SK-N-SH (cell line): ENCODE measurements at places on chromosomes 13 and 19. TPM values are rescaled to one million over a fixed set of nuclear protein-coding genes. Genes with fewer than 3 reads are reported as not detected.

GSX1 gene
- polyA plus RNA-seq, result not detected in 2 replicates

- no peak overlapping the region for H3K4me3 ChIP-seq
- H3K36me3 ChIP-seq, result no peaks in the 10 kb centered on the region
- H3K27ac ChIP-seq, result no peak overlapping the region
- DNase-seq, result no peak
Observed at GRCh38 chr13:100382785-100383184, 205.8 kb downstream of the GGACT start.

GRCh38 chr19:14434543-14435319 is 1.6 kb downstream of the PKN1 start:
- DNase-seq, result peak; percentile 79
- H3K4me1 ChIP-seq, result peaks cover 19% of the 10 kb centered on the region; the same call in 1 of the 2 replicates
- H3K36me3 ChIP-seq, result no peaks in the 10 kb centered on the region
- H3K27ac ChIP-seq, result peak overlapping the region; percentile 88

- H3K36me3 ChIP-seq, result no peaks in the 10 kb centered on the region
- H3K4me1 ChIP-seq, result peaks cover 15% of the 10 kb centered on the region; the same call in 1 of the 2 replicates
- DNase-seq, result no peak
- no peak overlapping the region for H3K4me3 ChIP-seq
- no peaks in the 10 kb centered on the region for H3K27me3 ChIP-seq
Observed at GRCh38 chr19:2547721-2548120, 71.8 kb downstream of the GADD45B start.

DNA sequence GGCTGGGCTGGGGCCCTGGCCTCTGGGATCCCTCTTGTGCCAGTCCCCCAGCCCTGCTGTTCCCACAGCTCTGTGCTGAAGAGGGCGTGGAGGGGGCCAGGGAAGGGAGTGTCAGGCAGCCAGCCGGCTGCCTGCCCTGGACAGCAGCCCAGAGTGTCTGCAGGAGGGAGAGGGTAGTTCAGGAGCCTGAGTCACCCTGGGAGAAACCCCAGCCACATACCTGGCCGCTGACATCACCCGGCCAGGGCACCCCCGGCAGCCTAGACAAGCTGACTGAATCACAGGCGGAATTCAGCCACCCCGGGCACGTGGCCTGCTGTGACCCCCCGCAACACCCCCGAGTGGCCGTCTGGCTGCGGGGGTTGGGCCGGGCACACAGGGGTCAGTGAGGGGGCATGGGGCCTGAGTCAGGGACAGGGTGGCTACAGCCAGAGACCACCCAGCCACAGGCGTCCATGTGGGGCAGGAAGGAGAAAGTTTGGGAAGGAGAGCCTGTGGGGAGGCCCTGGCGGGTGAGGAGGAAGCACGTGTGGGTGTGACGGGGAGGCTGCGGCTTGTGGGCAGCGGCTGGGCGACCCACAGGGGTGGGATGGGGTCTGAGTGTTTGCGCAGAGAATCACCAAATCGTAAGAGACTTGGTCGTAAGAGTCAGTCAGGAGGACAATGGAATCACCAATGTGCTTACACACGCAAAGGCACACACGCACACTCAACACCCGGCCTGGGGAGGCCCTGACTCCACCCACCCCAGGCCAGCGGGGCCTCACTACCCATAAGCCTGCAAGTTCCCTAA is 11.9 kb upstream of the FOSB start:
- no peaks in the 10 kb centered on the region for H3K36me3 ChIP-seq
- H3K4me1 ChIP-seq, result peaks cover 12% of the 10 kb centered on the region; the same call in 1 of the 2 replicates
- H3K4me3 ChIP-seq, result peak overlapping the region; percentile 24; the same call in 1 of the 2 replicates
- DNase-seq, result peak; percentile 71

GRCh38 chr19:16160943-16161560 is 12.3 kb downstream of the CIB3 start:
- no peaks in the 10 kb centered on the region for H3K36me3 ChIP-seq
- no peak overlapping the region for H3K4me3 ChIP-seq
- H3K27ac ChIP-seq, result no peak overlapping the region
- H3K4me1 ChIP-seq, result peaks cover 6% of the 10 kb centered on the region; the same call in 1 of the 2 replicates
- no peak for DNase-seq
- no peaks in the 10 kb centered on the region; the same call in 1 of the 2 replicates for H3K27me3 ChIP-seq

- H3K27me3 ChIP-seq, result no peaks in the 10 kb centered on the region
- DNase-seq, result peak; percentile 39
- no peak overlapping the region for H3K4me3 ChIP-seq
- no peak overlapping the region for H3K27ac ChIP-seq
- no peaks in the 10 kb centered on the region for H3K4me1 ChIP-seq
Observed at GRCh38 chr19:7461841-7462629, 26.8 kb downstream of the PEX11G start.

DNA sequence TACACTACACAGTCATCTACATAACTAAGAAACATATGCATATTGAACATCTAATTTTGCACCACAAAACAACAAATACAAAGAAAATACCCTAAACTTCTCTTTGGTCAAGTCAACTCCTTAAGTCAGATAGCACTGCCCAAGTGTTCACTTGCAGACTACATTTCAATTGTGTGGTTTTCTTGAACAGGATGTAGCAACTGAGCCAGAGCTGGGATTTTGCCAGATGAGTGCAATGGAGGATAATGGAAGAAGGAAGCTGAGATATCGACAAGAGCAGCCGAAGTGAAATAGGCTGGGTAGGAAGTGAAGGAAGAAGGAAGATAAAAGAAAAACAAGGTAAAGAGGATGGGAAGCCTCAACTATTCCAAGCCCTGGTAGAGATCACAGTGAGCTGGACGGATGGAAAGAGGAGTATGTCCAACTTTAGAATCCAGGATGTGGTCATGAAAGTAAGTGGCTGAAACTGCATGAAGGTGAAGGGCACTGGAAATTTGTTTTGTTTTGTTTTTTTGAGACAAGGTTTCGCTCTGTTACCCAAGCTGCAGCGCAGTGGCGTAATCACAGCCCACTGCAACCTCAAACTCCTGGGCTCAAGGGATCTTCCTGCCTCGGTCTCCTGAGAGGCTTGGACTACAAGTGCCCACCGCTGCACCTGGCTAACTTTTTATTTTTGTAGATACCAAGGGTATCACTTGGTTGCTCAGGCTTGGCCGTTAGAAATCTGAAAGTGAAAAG is 15.0 kb downstream of the NUFIP1 start:
- no peaks in the 10 kb centered on the region for H3K4me1 ChIP-seq
- no peak overlapping the region for H3K27ac ChIP-seq
- H3K36me3 ChIP-seq, result peaks cover 60% of the 10 kb centered on the region
- H3K27me3 ChIP-seq, result no peaks in the 10 kb centered on the region
